ENCODE measurements at places on chromosomes 7 and 10.
A peak's percentile ranks its signal among the peaks of the same experiment; 100 is the strongest.

GRCh38 chr10:23021430-23021829 is 73.9 kb upstream of the MSRB2 start:
- no peak overlapping the region for H3K4me3 ChIP-seq
- no peaks in the 10 kb centered on the region for H3K4me1 ChIP-seq
- peaks cover 48% of the 10 kb centered on the region for H3K27me3 ChIP-seq
- H3K36me3 ChIP-seq, result no peaks in the 10 kb centered on the region

DNA sequence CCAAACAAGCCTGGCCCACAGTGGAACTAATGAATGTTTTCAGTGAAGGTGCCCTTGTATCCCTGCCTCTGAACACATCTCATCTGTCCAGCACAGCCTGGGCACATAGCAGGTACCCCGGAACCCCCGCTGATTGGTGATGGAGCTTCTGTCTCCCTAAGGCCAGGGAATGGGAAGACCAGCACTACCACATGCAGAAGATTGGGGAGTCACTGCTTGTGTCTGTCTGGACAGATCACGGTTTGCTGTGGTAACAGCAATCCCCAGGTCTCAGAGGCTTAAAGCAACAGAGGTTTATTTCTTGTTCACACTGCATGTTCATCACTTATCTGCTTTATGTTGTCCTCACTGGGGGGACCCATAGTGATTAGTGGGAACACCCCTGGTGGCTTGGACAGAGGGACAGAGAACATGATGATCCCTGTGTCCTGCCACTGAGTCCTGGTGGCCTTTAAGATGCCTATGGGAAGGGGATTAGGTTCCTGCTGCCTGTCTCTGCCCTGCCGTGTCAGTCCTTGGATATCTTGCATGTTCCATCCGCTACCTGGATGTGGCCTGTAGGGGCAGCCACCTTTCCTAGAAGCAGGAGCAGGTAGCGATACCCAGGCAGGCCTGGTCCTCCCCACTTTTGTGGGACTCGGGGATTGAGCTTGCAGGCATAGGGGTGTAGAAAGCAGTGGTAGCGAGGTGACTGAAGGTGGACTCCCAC is 3.6 kb downstream of the TSPAN14 start:
- peak overlapping the region; percentile 89 for H3K27ac ChIP-seq
- DNase-seq, result no peak
- H3K4me1 ChIP-seq, result peaks cover 55% of the 10 kb centered on the region
- H3K36me3 ChIP-seq, result peaks cover 6% of the 10 kb centered on the region

DNA sequence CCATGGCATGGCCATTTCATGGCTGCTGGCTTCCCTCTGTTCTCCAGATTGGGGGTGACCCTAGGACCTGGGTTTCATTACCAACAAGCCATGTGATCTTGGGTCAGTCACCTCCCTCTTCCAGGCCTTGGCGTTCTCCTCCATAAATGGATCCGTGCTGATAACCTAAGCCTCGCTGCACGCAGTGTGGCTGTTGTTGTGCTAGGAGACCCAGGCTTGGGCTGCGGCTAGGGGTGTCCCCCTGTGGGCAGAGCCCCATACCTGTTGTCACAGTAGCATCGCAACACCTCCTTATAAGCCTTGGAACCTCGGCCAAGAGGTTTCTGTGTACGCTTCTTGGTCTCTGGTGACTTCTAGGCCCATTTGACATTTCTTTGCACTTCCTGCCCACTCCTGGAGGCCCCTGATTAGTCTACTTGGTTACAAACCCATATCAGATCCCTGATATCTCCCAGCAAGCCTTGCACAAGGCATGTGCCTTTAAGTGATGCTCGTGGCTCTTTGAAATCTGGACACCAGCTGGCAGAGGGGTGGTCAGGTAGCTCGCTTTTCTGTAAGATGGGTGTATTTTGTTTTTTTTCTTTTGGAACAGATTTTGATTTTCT is 23.6 kb downstream of the ZMIZ1 start:
- no peak overlapping the region for H3K4me3 ChIP-seq
- DNase-seq, result no peak
- no peaks in the 10 kb centered on the region for H3K27me3 ChIP-seq
- H3K27ac ChIP-seq, result peak overlapping the region; percentile 36
- peaks cover 15% of the 10 kb centered on the region for H3K4me1 ChIP-seq

GRCh38 chr7:150383710-150384397 is 4.7 kb downstream of the ZNF775 start:
- peaks cover 21% of the 10 kb centered on the region for H3K4me1 ChIP-seq
- no peak overlapping the region for H3K27ac ChIP-seq
- no peaks in the 10 kb centered on the region for H3K27me3 ChIP-seq
- no peak overlapping the region for H3K4me3 ChIP-seq
- no peaks in the 10 kb centered on the region for H3K36me3 ChIP-seq

DNA sequence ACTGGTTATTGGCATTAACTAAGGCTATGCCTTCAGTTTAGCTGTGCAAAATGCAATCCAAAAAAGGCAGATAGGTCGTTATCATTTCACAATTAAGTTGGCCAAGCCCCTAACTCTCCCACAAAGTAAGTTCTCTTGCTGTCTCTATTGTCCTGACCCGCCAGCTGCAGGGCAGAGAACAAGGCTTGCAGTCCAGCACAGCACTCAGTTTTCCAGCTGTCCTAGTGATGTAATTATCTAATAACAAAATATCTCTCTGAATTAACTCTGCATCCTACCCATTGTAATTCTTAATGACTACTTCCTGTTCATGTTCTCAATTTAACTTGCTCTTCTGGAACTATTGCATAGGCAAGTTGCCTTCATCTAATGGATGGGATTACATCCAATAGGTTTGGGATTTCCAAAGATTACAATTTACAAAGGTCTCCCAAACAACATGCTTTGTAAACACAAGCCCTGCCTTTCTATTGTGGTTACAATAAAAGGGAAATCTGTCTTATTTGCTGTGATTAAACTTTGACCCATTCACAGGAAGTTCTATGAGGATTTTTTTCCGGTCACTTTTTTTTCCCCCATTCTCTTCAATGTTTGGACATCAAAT is 55.2 kb downstream of the CDK6 start:
- no peak for DNase-seq
- H3K4me1 ChIP-seq, result peaks cover 43% of the 10 kb centered on the region
- no peak overlapping the region for H3K27ac ChIP-seq
- peaks cover 8% of the 10 kb centered on the region for H3K36me3 ChIP-seq

GRCh38 chr7:126079581-126079980 is 1150.0 kb upstream of the POT1 start:
- no peaks in the 10 kb centered on the region for H3K4me1 ChIP-seq
- DNase-seq, result peak; percentile 32
- no peak overlapping the region for H3K4me3 ChIP-seq
- H3K27me3 ChIP-seq, result no peaks in the 10 kb centered on the region
- H3K27ac ChIP-seq, result no peak overlapping the region

DNA sequence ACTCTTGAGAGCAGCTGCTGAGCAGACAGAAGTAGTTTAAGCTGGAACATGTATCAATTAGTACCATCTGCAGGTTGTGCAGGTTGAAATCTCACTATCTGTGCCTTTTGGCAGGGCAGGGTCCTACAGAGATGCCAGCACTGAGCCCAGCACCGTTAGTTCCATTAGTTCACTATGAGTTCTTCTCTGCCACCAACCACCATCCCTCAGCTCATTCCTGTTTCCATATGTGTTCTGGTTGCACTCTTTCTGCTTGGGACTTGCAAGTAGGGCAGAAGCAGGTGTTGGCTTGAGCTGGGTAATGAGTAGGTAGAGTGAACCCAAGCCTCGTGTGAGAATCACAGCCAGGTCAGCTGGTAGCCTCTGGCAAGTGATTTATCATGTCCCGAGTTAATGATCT is 2.8 kb downstream of the SMO start:
- no peak for DNase-seq
- H3K36me3 ChIP-seq, result no peaks in the 10 kb centered on the region
- peaks cover 52% of the 10 kb centered on the region for H3K27me3 ChIP-seq
- H3K27ac ChIP-seq, result no peak overlapping the region

DNA sequence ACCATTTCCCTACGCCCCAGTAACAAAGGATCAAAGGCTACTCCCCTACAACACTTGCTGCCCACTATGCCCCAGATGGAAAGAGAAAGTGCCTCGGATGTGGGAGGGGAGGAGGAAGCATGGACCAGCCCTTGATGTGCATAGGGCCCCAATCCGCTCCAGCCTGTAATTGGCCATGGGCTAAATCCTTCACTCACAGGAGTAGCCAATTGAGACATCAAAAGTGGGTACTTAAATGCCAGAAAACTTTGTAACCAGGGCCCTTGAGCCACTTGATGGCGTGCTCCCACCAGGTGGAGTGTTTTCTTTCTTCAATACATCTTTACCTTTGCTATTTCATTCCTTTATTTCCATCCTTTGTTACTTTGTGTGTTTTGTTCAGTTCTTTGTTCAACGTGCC is 500.5 kb upstream of the LRRN3 start:
- no peaks in the 10 kb centered on the region for H3K27me3 ChIP-seq
- DNase-seq, result no peak
- H3K4me3 ChIP-seq, result no peak overlapping the region
- H3K27ac ChIP-seq, result no peak overlapping the region
- H3K4me1 ChIP-seq, result no peaks in the 10 kb centered on the region
- H3K36me3 ChIP-seq, result no peaks in the 10 kb centered on the region

DNA sequence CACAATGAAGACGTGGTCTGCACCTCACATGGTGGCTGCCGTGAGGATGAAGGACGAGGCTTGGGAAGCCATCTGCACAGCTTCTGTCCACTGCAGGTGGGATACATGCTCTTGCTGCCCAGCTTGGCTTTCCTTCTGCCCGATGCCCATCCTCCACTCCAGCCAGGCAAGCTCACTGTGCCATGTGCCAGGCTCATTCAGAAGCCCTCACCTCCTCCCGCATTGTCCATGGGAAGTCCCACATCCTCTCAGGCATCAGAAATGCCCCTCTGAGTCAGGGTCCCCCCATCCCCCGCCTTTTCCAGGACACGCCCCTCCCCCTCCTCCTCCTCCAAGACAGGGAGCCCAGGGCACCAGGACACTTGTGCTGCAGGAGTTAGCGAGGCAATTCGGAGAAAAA is 4.6 kb upstream of the NOM1 start:
- H3K27me3 ChIP-seq, result no peaks in the 10 kb centered on the region
- peaks cover 12% of the 10 kb centered on the region for H3K36me3 ChIP-seq
- DNase-seq, result no peak
- H3K27ac ChIP-seq, result no peak overlapping the region
- no peak overlapping the region for H3K4me3 ChIP-seq

DNA sequence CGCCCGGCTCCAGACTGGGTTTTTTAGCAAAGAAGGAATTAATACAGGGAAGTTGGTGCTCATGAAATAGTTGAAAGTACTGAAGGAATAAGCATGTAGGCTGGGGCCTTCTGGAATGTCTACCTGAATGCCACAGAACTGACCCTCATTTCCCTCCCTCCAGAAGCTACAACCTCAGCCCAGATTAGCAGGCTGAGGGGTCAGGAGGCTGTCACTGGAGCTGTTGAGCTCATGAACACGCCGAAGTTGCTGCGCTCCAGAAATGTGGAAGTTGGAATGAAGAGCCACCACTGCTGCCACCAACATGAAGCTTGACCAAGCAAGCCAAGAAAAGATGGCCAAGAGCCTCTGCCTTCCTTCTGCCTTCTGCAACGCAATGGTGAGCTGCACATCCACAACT is 52.2 kb upstream of the KMT2E start:
- H3K36me3 ChIP-seq, result peaks cover 2% of the 10 kb centered on the region
- no peak overlapping the region for H3K4me3 ChIP-seq
- H3K27ac ChIP-seq, result no peak overlapping the region
- DNase-seq, result no peak
- H3K27me3 ChIP-seq, result no peaks in the 10 kb centered on the region

- H3K27ac ChIP-seq, result no peak overlapping the region
- no peaks in the 10 kb centered on the region for H3K4me1 ChIP-seq
- H3K36me3 ChIP-seq, result no peaks in the 10 kb centered on the region
- peaks cover 53% of the 10 kb centered on the region for H3K27me3 ChIP-seq
- no peak overlapping the region for H3K4me3 ChIP-seq
Measured at GRCh38 chr10:115093776-115094408, 727 bp downstream of the ATRNL1 start.

GRCh38 chr7:107394276-107394675 is 75.6 kb upstream of the GPR22 start:
- no peak overlapping the region for H3K27ac ChIP-seq
- H3K4me1 ChIP-seq, result no peaks in the 10 kb centered on the region
- no peaks in the 10 kb centered on the region for H3K36me3 ChIP-seq
- H3K4me3 ChIP-seq, result no peak overlapping the region
- no peaks in the 10 kb centered on the region for H3K27me3 ChIP-seq

- peak within 1 kb of the TSS; percentile 96 for H3K27ac ChIP-seq
- H3K27me3 ChIP-seq, result no peaks in the 10 kb centered on the region
- H3K36me3 ChIP-seq, result peaks cover 9% of the 10 kb centered on the region
- H3K4me3 ChIP-seq, result peak within 1 kb of the TSS; percentile 83
Measured at GRCh38 chr7:4681886-4682620, at the start of gene FOXK1. Gene FOXK1 (plus strand): TSS chr7:4682295. CDS start chr7:4682309, 14 bp downstream.

DNA sequence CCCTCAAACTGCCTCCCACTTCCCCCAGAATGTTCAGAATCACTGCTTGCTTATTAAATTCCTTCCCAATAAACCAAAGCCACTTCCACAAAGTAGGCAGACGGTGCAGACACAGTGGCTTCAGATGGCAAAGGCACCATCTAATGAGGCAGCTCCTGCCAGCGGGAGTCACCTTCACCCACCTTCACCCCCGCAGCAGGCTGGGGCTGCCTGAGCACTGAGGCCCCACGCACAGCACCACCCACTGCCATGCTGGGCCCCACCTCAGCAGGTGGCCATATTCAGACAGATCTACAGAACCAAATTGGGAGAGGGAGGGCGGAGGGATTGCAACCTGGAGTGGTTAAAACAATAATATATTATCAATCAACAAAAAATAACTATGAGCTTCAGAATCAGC is 118.5 kb downstream of the GRID1 start:
- H3K27ac ChIP-seq, result no peak overlapping the region
- H3K4me1 ChIP-seq, result no peaks in the 10 kb centered on the region
- no peak overlapping the region for H3K4me3 ChIP-seq
- DNase-seq, result no peak
- H3K27me3 ChIP-seq, result no peaks in the 10 kb centered on the region

- H3K36me3 ChIP-seq, result no peaks in the 10 kb centered on the region
- no peaks in the 10 kb centered on the region for H3K27me3 ChIP-seq
- no peaks in the 10 kb centered on the region for H3K4me1 ChIP-seq
- H3K4me3 ChIP-seq, result no peak overlapping the region
Measured at GRCh38 chr10:38600696-38601095, 506.6 kb downstream of the ZNF37A start.

- no peaks in the 10 kb centered on the region for H3K27me3 ChIP-seq
- peaks cover 44% of the 10 kb centered on the region for H3K36me3 ChIP-seq
- DNase-seq, result no peak
Measured at GRCh38 chr7:127848241-127848640, 183.0 kb downstream of the LRRC4 start.

All from MCF 10A (cell line).